ENCODE measurements at places on chromosomes 4 and X. TPM values are rescaled to one million over a fixed set of nuclear protein-coding genes. Genes with fewer than 3 reads are reported as not detected.

ADH7 gene
- not detected for total RNA-seq

OCIAD2 gene
- 29.7 TPM for total RNA-seq

SPATA18 gene
- total RNA-seq, result 3.0 TPM

NDNF gene
- total RNA-seq, result 23.9 TPM

SLITRK2 gene
- 8.8 TPM for total RNA-seq

RHOXF2B gene
- total RNA-seq, result not detected

FAM9C gene
- total RNA-seq, result 0.25 TPM

DNA sequence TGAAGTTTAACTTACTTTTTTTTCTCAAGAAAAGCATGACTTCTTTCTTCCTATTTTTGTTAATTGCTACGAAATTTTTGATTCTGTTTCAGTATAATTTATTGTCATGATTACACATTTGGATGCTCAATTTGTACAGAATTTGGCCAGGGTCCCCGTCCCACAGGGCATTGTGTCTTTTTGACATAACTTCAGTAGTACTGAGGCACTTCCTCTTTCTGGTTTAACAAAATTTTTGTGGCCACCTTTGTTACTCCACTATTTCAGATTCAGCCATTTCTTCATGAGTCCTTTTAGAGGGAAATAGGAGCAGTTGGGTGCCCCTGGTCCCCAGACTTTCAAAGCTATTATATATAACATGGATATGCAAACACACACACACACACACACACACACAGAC, 1248.7 kb downstream of the PCDH7 start:
- DNase-seq, result no peak

- DNase-seq, result no peak
These were observed 88.5 kb downstream of the HADH start for GRCh38 chr4:108078024-108078733.

DNA sequence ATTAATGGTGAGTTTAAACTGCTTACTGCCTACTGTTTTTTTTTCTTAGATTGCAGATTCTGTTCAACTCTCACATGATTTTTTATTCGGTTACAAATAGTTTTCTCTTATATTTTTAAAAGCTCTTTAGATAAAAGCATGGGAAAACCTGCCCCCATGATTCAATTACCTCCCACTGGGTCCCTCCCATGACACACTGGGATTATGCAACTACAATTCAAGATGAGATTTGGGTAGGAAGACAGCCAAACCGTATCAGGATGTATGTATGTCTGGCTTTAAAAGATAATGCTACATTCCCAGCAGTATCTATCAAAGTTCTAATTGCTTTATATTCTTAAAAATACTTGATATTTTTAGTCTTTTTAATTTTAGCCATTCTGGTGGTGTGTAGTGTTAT, 131.5 kb downstream of the JADE1 start:
- DNase-seq, result no peak

GRCh38 chr4:13992975-13993520, 365.5 kb upstream of the BOD1L1 start:
- DNase-seq, result no peak

GRCh38 chrX:83501003-83501402, 7.1 kb upstream of the POU3F4 start:
- no peak for DNase-seq

DNA sequence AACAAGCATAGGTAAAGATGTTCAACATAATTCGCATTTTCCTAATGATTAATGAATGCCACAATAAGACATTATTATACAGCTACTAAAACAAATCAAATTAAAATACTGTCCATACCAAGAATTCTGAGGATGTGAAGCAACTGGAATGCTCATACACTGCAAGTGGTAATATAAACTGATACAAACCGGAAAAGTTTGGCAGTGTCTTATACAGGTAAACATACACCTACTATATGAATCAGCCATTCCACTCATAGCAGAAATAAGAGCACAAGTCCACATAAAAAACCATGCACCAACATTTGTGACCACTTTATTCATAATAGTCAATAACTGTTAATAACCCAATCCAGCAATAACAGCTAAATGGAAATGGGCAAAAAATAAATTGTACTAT, 79.3 kb downstream of the FBXW7 start:
- no peak for DNase-seq

DNA sequence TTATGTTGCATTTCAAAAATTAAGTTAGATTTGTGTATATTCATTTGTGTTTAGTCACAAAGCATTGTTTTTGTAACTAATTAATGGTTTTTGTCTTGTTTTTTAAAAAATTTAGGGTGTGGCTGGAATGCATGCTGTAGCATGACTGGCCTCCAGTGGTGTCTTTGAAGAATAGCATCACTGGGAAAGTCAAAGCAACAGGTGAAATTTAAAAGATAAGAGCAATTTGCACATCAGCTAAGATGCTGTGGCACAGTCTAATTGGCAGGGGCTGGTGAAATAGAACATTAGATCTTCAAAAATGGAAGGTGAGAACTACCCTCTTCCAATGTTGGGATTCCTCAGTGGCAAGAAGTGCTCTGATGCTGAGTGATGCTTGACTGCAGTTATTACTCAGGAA, 45.3 kb downstream of the ANK2 start:
- DNase-seq, result no peak

GRCh38 chr4:33062155-33062806, 2342.1 kb downstream of the PCDH7 start:
- DNase-seq, result no peak

DNA sequence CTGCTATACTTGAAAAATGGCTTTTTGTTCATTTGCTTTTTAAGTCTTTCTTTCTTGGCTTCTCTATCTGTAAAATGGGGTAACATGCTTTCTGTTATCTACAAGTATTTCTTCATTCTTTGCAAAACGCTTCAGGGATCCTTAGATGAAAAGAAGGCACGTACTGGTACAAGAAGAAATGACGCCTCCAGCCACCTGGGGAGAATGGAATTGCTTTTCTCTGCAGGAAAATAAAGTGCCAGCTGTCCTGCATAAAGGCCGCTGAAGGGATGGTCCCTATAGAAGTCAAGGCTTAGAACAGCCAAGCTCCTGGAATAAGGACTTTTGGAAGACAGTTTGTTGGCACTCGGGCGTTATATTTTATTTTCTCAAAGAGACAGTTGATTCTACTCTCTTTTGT, 210.8 kb upstream of the RASGEF1B start:
- DNase-seq, result no peak
